Activated naive CD4-positive, alpha-beta T cell (primary cell): ENCODE measurements at places on chromosomes 2 and 18.

- no peak for DNase-seq
Observed at GRCh38 chr2:62747876-62748275, 42.4 kb downstream of the EHBP1 start.

DNA sequence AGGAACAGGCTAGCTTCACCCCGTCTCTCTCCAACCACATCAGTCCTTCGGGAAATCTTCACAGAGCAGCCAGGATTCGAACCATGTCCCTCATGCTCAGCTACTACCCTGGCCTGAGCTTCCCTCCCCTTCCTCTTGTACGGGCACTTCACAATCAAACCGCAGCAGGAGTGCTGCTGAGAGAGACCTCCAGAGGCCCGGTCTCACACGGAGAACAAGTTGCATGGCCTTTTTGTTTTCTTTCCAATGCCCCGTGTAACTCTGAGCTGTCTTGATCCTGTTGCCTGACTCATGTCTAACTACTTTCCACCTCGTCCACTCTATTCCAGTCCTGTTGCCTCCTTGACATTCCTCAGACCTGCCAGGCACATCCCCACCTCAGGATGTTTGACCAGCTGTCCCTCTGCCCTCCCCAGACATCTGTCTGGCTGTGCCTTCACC is 25.4 kb downstream of the FBLN7 start:
- no peak for DNase-seq

GRCh38 chr2:29309090-29310029 is 194.1 kb downstream of the CLIP4 start:
- DNase-seq = no peak

GRCh38 chr2:42456126-42456839 is 37.5 kb downstream of the KCNG3 start:
- no peak for DNase-seq

DNA sequence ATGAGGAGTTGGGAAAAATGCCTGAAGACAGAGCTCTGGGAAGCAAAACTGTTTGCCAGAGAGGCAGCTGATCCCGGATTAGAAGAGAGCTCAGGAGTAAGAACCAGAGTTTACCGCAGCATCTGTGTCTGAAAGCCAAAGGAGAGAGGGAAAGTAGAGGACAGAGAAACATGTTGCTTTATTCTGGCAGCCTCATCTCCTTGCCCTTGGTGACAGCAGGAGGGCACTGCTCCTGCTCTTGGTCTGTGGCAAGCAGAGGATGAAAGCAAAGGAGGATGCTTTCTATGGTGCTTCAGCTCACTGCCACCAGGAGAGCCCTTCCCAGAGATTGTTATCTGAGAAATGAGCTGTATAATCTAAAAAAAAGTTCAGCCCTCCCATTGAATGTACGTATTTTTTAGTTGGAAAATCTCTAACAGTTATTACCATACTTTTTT is 7.7 kb downstream of the SLC1A4 start:
- DNase-seq = no peak

GRCh38 chr18:26503382-26503781 is 45.0 kb downstream of the KCTD1 start:
- no peak for DNase-seq

DNA sequence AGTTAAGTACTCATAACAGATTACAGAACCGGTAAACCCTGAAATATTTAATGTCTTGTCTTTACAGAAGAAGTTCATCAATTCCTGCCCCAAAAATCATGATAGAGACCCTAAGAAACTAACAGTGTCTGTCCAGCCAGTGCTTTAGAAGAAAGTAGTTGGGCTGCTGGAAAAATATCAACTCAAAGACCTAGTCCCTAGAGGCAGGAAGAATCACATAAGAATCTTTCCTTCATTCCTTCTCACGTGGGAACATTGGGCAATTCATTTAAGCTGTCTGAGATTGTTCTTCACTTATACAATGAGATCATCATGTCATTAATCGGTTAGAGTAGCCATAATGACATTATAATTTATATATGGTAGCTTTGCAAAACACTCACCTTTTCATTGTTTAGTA is 156.4 kb downstream of the CCBE1 start:
- no peak for DNase-seq

DNA sequence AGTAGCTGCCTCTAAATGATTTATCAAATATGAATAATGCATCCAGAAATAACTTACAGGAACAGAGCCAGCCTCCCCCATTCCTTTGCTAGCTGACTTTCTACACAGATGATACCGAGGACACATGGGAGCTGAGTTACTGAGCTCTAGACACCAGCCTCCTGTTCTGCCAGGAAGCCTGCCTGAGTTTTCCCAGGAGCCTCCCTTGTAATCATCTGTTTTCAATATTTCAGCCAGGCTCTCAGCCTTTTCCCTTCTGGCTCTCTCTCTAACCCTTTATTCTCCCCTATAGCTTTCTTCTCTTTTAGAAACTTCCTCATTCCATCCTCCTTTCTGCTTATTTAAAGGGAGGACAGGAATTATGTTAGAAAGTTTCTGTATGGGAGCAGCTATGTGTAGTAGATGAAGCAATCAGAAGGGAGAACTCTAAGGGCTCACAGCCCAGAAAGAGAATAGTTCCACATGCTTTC is 911.6 kb downstream of the TDRD15 start:
- DNase-seq = no peak

- no peak for DNase-seq
Observed at GRCh38 chr18:24530630-24531111, 70.2 kb downstream of the HRH4 start.

DNA sequence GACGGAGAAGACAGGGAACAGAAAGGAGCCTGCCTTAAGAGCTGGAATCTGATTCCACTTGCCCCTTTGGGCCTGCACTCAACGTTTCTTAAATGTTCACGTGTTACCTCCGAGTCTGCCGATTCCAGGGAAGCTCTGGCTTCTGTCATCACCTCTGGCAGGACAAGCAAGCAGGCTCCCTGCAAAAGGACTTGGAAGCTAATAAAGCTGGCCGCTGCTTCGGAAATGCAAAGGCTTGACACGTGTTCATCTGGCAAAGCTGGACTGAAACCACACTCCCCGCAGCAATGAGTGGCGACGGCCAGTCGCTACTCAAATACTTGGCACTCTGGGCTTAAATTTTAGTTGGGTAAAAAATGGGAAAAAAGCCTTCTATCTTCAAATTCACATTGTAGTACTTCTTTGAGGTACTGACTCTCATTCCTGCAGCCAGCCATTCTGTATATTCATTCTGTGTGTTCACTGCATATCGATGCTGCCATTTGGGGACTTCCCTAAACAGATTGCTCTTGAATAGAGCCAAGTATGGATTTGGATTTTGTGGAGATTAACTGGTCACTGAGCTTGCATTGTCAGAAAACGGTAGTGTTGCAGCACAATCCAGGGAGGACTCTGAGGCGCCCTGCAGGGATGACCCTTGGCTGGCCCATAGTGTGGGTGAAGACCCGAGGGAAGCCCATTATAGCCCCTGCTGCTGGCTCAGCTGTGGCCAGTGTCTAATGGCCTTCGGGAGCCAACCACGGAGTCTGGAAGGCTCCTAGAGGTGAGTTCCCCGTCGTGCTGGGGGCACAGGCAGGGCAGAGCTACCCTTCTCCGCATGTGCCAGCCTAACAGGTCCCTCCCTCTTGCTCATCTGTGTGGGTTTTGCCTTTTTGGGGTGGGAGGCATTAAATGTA is 231.5 kb downstream of the PRKCE start:
- DNase-seq = no peak

GRCh38 chr2:204203704-204204103 is 267.1 kb downstream of the ICOS start:
- DNase-seq = no peak

- no peak for DNase-seq
Observed at GRCh38 chr2:34660741-34661140, 1061.6 kb upstream of the FAM98A start.

- no peak for DNase-seq
Observed at GRCh38 chr18:69161383-69162028, 239.2 kb upstream of the DOK6 start.

DNA sequence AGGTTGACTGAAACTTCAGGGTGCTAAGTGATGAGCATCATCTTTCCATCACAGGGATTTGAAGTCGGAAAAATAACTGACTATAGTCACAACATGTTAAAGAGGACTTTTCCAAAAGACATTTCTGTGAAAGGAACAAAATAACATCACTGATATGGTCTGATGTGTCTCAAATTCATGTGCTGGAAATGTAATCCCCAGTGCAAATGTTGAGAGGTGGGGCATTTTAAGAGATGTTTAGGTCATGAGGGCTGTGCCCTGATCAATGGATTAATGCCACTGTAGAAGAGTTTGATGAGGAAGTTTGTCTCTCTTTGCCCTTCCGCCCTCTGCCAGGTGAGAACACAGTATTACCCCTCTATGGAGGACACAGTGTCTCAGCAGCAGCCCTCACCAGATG is 95.9 kb downstream of the INO80D start:
- DNase-seq = no peak
